ENCODE measurements at places on chromosomes 2 and 18.

- DNase-seq = no peak
These were observed 12.0 kb upstream of the GCC2 start for GRCh38 chr2:108436976-108437375.

DNA sequence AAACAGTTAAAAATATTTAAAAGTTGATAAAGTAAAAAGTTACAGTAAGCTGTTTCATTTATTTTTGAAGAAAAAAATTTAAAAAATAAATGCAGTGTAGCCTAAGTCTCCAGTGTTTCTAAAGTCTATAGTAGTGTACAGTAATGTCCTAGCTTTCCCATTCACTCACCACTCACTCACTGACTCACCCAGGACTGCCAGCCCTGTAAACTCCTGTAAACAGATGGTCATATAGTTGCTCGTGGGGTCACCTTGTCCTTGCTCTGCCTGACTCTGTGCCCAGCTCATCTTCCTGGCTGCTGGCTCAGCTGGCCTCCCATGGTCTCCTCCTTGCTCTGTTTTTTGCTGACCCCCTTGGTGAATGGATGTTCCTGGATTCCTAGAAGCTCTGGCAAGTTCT, 180.3 kb downstream of the VAPA start:
- no peak for DNase-seq

DNA sequence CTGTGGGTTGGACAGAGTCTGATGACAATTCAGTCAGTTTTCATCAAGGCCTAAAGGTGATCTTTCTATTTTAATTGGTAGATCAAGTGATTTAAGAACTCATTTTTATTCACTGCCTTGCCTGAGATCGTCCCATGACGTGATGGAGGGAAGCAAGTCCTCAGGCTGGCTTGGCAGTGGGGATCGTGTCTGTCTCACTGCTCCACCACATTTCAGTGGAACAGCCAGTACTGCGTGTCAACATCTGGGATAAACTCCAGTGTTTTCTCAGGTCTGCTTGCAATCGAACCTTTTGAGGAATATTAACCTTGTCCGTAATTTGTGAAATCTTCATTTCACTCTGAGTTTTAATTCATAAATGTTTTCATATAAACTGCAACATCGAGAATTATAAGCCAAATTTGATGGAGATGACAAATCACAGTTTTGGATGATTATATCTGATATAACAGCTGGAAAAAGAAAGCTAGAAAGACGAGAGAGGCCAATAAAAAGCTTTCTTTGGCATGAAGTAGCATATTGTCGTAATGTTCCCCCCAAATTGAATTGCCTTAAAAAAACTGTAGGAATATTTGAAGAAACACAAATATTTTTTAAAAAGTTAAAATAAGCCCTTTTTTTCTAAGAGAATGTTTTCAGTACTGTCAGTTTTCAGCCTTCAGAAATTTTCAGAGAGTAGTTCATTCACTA, 414.7 kb upstream of the SPRED2 start:
- no peak for DNase-seq

DNA sequence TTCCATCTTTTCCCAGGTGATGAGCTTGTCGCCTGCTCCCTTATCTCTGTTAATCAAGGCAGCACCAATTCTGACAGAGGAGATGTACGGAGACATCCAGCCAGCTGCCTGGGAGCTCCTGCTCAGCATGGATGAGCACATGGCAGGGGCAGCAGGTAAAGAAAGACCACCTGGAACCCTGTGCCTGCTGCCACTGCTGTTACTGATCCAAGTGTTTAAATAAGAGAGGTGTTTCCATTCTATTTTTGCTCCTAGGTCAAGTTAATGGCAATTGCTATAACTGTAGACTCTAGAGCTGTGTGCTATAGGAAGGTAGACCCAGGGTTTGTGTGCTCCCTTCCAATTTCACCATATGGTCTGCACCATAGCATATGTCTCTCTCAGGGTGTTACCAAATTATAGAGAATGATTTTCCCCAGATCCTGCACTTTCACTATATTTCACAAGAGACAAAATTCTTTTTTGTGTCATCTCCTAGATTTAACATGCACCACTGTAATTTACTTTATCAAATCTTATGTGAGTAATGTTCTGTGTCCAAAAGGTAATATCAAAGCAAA, 88.6 kb upstream of the RPE start:
- no peak for DNase-seq

GRCh38 chr2:74530239-74531187, 780 bp downstream of the HTRA2 start:
- peak; percentile 32 for DNase-seq

DNA sequence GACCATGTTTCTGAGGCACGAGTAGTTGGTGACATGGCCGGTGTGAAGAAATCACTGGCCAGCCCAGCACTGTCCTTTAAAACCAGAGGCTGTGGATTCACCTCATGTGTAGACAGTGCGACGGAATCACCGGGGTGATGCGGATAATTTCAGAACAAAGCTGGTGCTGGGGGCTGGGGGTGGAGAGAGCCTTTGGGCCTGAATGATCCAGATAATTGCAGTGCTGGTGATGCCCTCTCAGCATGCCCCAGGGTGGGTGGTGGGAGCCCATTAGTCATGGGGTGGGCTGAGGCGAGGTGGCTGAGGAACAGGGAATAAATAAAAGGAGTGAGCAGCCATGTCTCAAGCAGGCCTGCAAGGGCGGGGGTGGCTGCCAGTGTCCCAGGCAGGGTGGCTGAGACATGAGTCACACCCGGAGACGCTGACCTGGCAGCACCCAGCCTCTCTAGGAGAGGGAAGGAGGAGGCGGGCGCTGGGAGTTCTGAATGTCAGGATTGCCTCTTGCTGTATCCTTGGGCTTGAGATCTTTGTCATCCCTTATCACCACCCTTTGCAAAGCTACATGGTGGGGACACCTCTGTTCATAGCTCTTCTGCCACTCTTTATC, 151.1 kb upstream of the MSH6 start:
- no peak for DNase-seq

- no peak for DNase-seq
These were observed 5.3 kb downstream of the CAPN13 start for GRCh38 chr2:30801821-30802455.

DNA sequence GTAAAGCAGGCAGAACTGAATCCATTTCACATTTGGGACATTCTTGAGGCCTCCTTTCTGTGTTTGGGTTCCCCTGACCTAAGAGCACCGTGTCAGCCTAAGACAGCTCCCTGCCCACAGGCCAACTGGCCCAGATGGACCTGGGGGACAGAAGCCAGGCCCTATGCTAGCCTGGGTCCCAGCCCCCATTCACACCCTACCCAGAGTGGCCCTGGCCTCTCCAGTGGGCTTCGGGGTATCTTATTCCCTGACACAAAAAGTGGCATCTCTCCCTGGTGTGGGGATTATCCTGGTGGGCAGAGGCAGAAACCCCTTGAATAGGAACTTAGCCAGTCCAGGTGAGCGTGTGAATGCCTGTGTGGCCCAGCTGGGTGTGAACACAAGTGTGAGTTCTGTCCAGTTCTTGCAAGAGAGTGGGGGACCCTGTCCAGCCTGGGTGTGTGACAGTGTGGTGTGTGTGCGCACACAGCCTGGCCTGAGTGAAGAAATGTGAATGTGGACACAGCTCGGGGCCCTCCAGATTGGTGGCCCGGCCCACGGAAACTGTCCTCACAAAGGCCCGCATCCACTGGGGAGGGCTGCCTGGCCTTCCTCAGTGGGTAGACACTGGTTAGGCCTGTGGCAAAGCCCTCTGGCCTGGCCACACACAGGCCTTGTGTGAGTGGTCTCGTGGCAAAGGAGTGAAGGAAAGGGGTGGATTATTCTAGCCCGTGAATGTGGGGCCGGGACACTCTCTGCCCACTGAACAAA, 63.0 kb upstream of the HAAO start:
- no peak for DNase-seq

DNA sequence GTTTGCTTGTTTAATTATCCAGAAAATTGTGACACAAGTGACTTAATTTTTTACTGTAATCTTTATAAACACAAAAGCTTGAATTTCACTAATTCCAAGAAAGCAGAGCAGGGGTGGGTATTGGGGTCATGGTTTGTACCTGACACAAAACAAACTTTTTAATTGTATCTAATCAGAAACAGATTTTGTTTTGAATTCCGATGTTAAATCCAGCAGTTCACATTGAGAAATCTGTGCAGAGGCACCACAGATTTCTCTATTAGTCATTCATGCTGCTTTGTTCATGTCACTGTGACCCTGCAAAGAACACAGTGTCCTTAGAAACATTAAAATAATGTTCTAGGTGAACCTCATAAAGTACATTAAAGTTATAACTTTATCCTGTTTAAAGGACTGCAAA, 443.4 kb downstream of the NYAP2 start:
- no peak for DNase-seq

DNA sequence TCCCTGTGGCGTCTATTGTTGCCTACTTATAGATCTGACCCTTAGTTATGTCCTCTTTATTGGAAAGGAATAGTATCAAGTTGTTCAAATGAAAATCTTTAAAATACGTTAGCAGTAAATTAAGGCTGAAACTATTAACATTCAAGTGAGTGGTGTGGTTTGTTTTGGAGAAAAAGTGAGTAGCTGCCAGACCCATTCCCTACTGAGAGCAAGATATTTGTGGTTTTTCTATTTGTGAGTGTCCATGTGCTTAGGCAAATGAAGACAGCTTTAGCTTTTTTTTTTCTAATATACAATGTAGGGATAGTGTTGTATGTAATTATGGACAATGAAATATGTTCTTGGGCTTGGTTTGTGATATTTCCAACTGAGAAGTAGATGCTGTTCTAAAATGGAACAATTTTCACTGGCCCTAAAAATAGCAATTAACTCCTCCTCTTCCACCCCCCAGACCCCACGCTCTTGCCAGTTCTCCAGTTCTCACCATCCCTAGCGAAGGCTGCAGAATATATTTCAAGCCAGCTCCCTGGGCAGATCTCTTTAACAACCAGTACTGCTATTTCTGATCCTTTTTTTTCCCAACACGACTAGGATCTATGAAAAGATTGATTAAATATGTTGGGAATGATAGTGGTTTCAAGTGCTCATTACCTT, 83.1 kb downstream of the CCDC85A start:
- no peak for DNase-seq

DNA sequence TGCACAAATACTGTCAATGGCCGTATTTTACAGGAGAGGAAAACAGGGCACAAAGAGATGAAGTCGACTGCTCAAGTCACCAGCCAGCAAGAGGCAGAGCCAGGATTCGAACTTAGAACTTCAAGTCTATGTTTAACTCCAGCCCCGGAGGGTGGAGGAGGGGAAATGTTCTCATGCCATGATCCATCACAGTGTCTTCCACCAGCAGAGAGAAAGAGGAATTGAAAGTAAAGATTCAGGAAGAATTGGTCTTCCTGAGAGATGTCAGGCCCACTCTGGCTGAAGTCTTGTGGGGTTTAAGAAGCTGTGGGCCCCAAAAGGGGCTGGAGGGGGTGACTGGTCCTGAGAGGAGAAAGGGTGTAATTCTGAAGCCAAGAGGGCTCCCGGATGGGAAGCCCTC, 260.0 kb downstream of the TNS1 start:
- no peak for DNase-seq

DNA sequence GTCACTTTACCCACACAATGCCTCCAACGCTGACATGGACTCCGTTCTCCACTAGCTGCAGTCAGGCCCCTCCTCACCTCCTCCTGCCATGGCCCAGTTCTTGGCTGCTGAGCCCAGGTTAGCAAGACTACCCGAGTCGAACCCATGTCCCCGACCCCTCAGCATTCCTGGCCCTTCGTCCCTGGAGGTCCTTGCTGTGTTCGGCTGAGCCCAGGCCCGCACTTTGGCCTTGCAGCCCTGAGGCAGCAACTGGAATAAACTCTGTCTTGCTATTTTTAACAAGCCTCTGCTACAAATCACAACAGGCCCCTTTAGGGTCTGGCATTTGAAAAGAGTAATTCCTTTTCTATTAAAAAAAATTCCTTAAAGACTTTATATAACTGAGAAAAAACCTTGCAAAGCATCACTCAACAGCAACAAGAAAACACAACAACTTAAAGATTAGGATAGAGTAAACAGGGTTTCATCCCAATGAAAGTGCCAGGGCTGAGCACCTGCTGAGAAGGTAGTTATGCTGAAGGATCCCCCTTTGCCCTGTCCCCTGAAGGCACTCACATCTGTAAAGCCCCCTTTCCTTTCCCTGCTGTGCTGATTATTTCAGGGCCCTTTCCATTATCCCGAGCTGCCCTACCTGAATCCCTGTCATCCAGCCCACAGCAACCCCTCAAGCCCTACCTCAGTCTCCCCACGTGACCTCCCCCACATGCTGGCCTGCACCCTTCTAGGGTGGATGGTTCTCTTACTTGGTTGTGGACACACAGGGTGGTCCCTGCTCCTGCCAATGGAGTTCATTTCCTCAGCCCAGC, 120.0 kb upstream of the SNTG2 start:
- no peak for DNase-seq

GRCh38 chr2:238149841-238150572, 8.8 kb upstream of the ERFE start:
- no peak for DNase-seq

DNA sequence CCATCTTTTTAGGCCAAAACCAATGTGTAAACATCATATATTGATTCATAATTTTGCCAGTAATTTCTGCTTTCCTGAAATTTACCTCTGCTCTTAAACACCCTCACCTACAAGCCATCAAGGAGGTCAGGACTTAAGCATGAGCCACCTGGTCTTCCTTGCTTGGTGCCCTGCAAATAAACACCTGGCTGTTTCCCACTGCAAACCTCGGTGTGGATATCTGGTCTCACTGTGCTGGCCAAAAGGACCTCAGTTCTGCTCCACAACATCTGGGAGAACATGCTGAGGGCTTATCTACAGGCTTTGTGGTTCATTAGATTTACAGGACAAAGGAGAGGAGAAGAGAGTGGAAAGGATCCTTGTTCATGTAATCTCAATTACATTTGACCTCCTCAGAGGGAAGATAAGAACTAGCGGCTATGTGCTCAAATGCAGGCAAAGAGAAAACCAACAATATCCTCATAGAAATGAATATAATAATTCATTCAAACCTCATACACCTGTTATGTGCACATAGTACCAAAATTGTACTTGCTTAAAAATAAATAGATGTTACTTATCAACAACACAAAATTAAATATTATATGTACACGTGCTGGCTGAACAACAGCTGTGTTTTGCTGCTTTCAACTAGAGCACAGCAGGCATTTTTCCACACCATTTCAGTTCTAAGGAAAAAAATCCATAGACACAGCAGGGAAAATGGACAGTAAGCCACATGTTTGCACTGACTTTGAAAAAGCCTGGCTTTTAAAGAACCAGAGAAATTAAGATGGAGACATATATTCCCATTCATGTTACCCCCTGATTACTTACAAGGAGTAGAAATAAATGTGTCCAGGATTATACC, 465.1 kb downstream of the LPIN1 start:
- no peak for DNase-seq

- no peak for DNase-seq
These were observed at the start of gene HOXD10 for GRCh38 chr2:176115883-176116813. Gene HOXD10, plus strand, starts transcription at chr2:176116778. Its CDS starts 56 bp downstream, at chr2:176116834.

- DNase-seq = peak; percentile 11
These were observed 30.2 kb upstream of the SSB start for GRCh38 chr2:169768262-169768995.

- no peak for DNase-seq
These were observed 26.2 kb downstream of the NCOA1 start for GRCh38 chr2:24517247-24517646.

DNA sequence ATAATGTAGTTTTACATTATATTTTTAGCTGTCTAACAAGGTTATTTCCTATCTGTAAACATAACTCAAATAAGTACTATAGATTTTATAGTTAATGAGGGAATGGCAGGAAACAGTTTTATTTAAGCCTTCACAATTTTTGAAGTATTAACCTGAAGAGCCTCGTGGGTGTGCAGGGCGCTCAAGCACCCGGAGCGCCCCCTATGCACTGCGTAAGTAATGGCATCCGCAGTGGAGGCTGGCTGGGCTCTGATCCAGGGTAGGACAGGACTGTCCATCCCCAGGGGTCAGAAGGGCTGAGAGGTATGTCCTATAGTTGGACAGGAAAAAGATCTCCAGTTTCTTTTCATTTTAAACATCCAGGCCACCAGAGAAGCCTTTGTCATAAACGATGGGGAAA, 8.2 kb upstream of the GBX2 start:
- no peak for DNase-seq
